NCI-H2029 treated with DMSO at 0.1 percent for 48 hours (cell line): ENCODE measurements at places on chromosomes 3 and 15.
A peak's percentile ranks its signal among the peaks of the same experiment; 100 is the strongest.

DNA sequence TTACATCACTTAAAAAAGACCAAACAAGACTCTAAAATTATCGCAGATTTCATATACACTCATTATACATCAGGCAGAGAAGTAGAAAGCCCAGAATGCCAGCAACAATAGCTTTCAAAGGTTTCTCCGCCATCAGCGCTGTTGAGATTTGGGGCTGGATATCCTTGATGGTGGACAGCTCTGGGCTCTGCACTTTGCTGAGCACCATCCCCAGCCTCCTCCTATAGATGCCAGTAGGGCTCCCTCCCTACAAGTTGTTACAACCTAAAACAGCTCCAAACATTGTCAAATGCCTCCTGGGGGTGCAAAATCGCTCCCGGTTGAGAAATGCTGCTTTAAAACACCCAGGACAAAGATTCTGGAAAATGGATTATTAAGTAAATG, 73.5 kb downstream of the ATP10A start:
- DNase-seq: no peak

- DNase-seq: no peak
Measured at GRCh38 chr3:132135628-132136333, 101.0 kb upstream of the CPNE4 start.

- no peak for DNase-seq
Measured at GRCh38 chr3:123026565-123027291, 835 bp downstream of the SEMA5B start.

- no peak for DNase-seq
Measured at GRCh38 chr3:58359621-58360020, 26.9 kb downstream of the PXK start.

GRCh38 chr3:156389449-156389950, 165.4 kb downstream of the SSR3 start:
- peak; percentile 49 for DNase-seq

DNA sequence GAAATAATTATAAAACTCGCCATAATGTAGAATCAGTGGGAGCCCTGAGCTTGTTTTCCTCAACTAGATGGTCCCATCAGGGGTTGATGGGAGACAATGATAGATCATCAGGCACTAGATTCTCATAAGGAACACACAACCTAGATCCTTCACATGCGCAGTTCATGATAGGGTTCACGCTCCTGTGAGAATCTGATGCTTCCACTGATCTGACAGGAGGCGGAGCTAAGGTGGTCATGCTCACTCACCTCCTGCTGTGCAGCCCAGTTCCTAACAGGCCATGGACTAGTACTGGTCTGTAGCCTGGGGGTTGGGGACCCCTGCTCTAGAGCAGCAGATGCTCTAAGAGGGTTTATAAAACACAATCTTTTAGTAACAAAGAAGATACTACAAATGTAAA, 183.6 kb downstream of the ANXA2 start:
- no peak for DNase-seq

DNA sequence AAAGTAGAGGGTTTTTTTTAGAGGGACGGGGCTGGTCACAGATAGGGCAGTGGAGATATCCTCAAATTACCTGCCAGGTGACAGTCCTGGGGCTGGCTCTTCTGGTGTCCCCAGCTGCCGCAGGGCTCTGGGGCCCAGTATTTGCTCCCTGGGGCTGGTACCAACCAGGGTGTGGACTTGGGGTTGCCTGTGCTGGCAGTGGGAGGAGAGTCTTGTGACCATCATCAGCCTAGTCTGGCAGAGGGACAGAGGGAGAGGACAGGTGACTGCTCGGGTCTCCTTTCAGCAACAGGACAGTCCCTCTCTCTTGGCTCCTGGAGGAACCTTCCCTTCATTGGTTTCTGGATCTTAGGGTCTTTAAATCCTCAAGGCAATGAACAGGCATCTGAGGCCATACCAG, 7.9 kb upstream of the RPP14 start:
- DNase-seq: no peak

DNA sequence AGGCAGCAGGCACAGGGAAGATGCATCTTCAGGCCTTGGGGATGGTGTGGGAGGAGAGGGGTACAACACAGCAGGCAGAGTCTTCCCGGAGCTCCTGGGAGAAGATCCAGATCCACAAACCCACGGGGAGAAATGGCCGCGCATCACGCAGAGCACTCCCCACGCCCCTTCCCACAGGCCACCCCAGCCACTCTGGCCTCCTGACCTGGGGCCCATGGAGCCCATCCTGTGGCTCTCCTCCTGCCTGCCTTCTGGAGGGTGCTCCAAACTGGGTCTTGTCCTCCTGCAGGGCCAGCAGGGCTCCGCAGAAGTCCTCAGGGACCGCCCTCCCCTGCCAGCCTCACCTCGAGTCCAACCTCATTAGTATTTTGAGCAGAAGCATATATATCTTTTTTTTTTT, 17.9 kb downstream of the CORO2B start:
- no peak for DNase-seq

DNA sequence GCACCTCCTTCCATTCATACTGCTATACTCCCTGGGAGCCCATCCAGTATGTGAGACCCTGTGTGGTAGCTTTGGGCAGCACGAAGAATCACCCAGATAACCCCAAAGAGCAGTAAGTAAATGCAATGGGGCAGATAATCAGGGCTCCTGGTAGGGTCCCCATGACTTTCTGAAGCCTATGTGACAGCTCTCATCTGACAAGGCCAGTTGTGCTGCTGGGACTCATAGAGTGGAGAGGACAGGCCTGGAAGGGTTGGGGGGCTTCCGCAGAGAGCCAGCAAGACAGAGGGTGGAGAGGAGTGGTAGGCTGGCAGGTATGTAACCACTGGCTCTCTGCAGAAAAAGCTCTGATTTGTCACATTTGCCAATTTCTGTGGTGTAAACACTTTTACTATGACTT, 3.2 kb upstream of the SLC6A20 start:
- no peak for DNase-seq

GRCh38 chr15:58513726-58514336, 82.0 kb downstream of the LIPC start:
- no peak for DNase-seq

DNA sequence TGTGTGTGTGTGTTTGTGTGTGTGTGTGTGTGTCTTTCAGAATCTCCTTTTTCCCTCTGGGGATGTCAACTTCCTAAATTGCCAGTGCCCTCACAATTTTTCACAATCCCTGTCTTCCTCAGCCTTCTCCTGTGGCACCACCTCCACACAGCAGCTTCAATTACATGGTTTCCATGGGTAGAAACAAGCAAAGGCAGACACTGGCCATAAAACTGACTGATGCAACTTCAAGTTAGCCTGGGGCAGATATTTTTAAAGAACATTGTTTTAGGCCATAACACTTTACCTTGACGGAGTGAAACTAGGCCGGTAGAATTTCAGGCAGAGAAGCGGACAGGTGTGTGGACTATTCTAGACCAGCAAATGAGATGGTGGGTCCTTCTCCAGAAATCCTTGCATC, 405.8 kb upstream of the SUCLG2 start:
- no peak for DNase-seq

GRCh38 chr3:23798876-23799275, 6.9 kb upstream of the UBE2E1 start:
- DNase-seq: no peak

DNA sequence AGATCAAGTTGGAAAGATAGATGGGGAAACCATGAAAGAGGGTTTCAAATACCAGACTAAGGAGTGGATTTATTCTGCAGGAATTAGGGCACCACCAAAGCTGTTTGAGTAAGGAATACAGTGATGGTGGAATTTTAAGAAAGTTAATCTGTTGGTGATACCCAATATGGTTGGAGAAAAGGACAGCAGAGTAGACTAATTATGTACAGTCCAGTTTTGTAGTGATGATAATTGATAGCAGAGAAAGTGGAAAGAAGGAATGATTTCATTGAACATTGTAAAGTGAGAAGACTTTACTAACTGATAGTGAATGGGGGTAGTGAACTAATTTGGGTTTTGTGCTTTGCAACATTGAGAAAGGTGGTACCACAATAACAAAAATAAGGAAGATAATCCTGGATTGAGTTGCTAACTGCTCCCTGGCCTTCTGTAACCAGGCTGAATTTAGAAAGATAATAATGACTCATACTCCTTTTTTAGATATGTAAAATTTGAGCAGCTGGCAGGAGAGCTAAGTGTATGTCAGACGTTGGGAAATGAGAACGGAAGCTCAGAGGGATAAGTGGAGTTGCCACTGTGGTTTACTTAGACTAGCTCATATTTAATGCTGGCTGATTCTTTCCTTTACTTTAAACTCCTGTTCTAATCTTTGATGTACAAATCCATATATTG, 16.9 kb downstream of the TCAIM start:
- DNase-seq: peak; percentile 53

DNA sequence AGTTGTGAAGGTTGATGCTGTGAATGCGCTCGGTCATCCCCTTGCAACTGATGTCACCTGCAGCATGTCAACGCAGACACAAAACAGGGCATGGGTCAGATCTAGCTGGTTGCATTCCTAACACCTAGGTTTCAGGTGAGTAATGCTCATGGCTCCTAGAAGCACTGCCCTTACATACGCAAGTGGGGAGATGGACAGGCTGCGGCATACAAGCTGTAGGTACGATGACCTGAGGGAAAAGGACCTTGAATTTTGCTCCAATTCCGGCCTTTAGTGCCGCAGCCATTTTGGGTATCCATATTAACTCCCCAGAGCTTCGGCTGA, 58.0 kb downstream of the TIGIT start:
- DNase-seq: no peak

GRCh38 chr3:42935472-42935871, 29.5 kb downstream of the ZNF662 start:
- no peak for DNase-seq
